ENCODE measurements at places on chromosomes 16 and 17.

DNA sequence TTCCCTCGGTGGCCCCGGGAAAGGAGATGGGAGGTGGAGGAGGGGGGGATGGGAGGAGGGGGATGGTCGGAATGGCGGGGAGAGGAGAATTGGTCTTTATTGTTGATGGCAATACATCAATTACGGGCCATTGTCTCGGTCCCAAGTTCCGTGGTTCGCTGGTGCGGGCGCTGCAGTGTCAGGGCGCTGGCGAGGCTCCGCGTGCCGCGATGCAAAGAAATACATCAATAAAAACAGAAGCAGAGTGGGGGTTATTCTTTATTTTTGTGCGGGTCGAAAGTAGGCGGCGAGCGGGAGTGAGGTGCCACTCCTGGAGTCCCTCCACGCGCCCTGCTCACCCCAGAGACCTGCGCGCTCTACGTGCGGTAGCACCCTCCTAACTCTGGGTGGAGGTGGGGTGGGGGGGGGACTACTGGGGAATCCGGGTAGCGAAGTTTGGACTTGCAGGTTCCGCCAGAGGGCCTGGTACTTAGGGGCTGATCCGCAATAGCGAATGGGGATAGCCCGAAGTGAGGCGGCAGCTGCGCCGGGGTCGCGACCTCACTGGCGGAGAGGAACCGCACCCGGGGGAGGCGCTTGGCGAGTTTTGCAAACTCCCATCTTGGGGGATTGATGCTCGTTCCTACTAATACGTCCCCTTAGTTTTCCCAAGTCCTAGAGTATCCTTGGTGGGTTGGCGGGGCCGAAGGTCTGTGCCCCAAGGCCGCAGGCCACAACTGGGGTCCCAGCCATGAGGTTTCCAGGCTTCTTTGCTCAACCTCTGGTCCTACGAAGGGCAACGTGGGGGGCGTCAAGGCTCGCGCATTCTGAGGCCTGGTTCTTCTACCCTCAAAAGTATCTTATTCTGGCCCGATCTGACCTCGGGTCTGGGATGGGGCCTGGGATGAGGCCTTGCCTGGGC lies 3.5 kb upstream of the SALL1 start:
- DNase-seq: no peak

DNA sequence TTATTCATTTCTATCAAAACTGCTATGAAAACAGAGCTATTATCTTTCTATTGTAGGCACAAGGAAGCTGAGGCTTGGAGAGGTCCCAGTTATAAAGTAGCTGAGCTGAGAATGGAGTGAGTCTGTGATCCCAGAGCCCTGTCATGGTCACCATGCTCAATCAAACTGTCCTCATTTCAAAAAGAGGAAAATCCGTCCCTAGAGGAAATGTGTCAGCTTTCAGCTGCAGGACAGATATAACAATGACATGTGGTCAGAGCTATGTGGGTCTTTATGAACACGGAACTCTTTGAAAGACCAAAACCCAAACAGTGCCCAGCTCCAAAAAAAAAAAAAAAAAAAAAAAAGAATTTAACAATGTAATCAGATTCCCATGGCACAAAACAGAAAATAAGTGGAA lies 266.1 kb downstream of the XYLT1 start:
- no peak for DNase-seq

DNA sequence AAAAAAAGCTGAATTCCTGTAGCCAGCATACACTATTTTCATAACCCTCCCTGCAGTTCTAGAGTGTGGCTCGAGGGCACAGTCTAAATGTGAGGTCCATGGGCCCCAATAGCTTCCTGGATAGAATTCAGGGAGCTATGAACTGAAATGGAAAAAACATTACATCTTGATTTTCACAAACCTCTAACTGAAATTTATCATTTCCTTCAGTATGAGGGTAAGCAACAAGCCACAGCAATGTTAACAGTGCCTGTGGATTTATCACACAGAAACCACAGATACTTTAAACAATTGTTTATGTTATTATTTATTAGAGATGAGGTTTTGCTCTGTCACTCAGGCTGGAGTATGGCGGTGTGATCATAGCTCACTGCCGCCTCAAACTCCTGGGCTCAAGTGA lies 18.2 kb downstream of the TMEM92 start:
- DNase-seq: no peak

- no peak for DNase-seq
Observed at GRCh38 chr17:18015593-18015992, 23.4 kb downstream of the ATPAF2 start.

DNA sequence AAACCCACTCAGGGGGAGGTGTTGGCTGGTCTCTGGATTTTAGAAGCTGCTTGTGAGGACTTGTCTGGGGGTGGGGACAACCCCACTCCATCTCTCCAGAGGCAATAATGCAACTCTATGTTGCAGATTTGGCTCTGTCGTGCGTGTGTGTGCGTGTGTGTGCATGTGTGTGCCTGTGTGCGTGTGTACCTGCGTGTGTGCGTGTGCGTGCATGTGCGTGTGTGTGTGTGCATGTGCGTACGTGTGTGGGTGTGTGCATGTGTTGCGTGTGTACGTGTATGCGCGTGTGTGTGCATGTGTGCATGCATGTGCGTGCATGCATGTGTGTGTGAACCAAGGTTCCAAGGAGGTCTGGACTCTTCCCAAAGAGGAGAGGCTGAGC lies 120.4 kb upstream of the LHX1 start:
- no peak for DNase-seq

GRCh38 chr17:51036084-51036483 lies 84.6 kb downstream of the SPAG9 start:
- DNase-seq: no peak

GRCh38 chr17:28925912-28926365 lies 23.1 kb upstream of the DHRS13 start:
- DNase-seq: peak; percentile 37

DNA sequence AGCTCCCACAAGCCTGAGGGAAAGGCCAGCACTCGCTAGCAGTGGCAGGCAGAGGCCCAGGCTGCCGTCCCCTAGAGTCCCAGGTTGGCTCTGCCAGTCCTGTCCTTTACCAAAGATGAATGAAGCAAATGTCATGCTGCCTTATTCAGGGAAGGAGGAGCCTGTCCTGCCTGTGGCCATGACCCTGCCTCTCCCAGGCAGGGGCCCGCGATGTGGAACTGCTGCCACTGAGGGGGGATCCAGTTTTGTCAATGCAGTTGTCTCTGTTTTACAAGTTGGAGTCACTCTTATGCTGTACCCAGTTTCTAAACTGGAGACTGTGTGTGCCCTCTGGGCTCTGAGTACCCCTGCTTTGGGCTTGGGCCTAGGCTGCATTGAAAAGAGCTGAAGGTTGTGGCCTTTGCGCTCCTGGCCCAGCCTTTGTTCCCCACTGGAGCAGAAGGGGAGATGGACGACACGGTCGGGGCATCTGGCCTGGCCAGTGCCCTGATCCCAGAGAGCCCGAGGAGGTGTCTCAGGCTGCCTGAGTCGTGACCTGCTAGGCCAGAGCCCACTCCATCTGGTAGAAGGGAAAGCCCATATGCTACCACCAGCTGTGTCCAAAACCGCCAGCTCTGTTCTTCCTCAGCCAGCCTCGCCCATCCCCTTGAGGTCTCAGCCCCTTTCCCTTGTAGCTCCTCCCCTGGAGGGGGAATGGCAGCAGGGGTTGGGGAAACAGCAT lies 5.5 kb downstream of the LIMD2 start:
- no peak for DNase-seq

DNA sequence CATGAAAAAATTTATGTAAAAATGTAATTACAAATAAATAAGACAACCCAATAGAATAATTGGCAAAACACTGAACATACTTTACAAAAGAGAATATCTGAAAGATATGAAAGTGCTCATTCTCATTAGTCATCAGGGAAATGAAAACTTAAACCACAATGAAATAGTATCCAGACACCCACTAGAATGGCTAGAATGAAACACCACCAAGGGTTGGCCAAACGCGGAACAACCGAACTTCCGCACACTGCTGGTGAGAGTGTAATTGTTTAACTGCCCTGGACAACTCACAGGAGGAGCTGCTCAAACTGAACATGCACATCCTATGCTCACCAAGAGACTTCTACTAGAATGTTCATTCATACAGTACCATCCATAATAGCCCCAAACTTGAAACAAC lies 5.8 kb upstream of the ZDHHC7 start:
- no peak for DNase-seq

- no peak for DNase-seq
Observed at GRCh38 chr16:79776243-79776847, 175.8 kb upstream of the MAF start.

- DNase-seq: no peak
Observed at GRCh38 chr16:49537924-49538459, 164.4 kb downstream of the C16orf78 start.

DNA sequence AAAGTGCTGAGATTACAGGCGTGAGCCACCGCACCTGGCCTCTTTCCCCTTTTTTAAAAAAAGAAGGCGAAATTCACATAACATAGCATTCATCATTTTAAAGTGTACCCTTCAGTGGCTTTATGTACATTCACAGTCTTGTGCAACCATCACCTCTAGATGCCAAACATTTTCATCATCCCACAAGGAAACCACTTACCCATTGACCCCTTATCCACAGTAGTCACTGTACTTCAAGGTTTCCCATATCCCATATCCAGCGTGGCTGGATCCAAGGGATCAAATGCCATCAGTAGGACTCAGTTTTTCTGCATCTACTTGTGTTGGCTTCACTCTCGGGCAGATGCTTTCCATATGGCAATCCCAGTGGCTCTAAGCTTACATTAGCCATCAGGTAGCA lies 50.3 kb downstream of the BMERB1 start:
- no peak for DNase-seq

- no peak for DNase-seq
Observed at GRCh38 chr17:71759422-71760060, 361.3 kb upstream of the SOX9 start.

GRCh38 chr16:72876221-72876620 lies 171.7 kb downstream of the ZFHX3 start:
- no peak for DNase-seq

- no peak for DNase-seq
Observed at GRCh38 chr17:10034719-10035475, 129.8 kb upstream of the RCVRN start.

All from stimulated activated CD4-positive, alpha-beta T cell treated with anti-CD3 and anti-CD28 coated beads, Interleukin-1b, Interleukin-23, amount 100 ng/mL, for 4 hours (primary cell).